CD4-positive, alpha-beta memory T cell (primary cell): ENCODE measurements at places on chromosomes 6 and 20. TPM values are rescaled to one million over a fixed set of nuclear protein-coding genes. Genes with fewer than 3 reads are reported as not detected.
A peak's percentile ranks its signal among the peaks of the same experiment; 100 is the strongest.

Gene TAAR1
- not detected for total RNA-seq

DNA sequence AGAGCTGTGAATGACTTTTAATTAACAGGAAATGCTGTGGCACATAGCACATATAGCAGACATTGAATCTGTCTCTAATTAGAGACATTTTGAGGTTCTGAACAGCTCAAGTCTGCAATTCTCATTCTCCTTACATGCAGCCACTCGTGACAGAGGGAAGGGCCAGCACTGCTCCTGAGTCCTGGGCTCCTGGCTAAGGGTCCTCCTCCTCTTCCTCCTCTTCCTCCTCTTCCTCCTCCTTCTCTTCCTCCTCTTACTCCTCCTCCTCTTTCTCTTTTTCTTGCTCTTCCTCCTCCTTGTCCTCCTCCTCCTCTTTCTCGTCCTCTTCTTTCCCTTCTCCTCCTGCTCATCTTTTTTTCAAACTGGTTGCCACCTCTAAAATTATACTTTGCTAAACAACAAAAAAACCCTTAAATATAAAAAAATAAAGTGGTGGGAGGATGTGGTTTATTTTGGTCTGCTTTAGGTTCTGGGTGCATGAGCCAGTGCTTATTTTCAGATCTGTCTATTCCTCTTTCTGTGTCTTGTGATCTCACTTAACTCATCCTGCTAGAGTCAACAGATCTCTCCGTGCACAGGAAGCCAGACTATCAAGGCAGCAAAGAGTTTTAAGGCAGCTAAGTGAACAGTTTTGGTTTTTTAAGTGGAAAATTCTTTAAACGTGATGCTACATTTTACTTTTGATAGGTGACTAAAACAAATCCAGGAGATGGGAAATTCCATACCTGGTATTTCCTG is 159.3 kb downstream of the CD83 start:
- DNase-seq: peak; percentile 80

- DNase-seq: no peak
These were observed 43.0 kb downstream of the EDN1 start for GRCh38 chr6:12333128-12333527.

- no peak for DNase-seq
These were observed 85.8 kb upstream of the PREP start for GRCh38 chr6:105488516-105489215.

GRCh38 chr6:132084811-132085509 is 133.8 kb upstream of the CCN2 start:
- no peak for DNase-seq

GRCh38 chr20:45450097-45450818 is 19.3 kb upstream of the WFDC2 start:
- DNase-seq: no peak
